ENCODE measurements at places on chromosomes 3 and 15. TPM values are rescaled to one million over a fixed set of nuclear protein-coding genes. Genes with fewer than 3 reads are reported as not detected.

- DNase-seq = no peak
These were observed 41.1 kb upstream of the SEC61A1 start for GRCh38 chr3:128011140-128011539.

DNA sequence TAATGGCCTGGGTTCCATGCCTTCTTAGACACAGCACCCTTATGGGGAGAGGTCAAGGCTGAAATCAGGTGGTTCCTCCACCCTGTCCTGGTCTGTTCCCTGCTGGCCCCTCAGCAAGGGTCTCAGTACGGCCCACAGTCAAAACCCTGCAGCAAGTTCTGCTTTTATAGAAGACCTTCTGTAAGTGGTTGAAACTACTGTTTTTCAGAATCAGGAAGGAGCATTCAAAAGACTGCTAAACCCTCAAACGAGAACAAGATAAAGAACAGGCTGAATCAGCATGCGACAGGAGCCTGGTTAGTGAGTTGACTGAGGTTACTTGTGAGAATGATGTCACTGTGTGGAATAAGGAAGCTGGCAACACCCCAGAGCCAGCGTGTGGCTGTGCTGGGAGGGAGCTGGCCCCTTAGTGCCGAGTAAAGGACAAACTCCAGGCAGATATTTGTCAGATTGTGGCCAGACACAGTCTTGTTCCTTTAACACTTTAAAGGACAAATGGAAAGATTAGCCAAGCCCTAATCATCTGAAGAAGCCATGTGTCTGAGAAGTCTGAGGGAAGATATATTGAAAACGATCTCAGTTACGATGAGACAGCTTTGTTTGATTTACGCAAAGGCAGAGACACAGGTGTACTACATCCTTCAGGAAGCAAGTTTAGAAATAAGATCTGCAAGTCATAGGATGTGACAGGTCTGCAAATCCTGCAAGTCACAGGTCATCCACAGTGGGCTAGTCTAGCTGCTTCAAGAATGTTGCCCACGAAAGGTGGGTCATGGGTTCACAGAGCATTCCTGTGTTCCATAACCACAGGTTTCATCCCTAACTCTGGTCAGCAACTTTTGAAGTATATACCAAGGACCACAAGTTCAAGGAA lies 54.0 kb downstream of the B3GNT5 start:
- peak; percentile 79 for DNase-seq

DNA sequence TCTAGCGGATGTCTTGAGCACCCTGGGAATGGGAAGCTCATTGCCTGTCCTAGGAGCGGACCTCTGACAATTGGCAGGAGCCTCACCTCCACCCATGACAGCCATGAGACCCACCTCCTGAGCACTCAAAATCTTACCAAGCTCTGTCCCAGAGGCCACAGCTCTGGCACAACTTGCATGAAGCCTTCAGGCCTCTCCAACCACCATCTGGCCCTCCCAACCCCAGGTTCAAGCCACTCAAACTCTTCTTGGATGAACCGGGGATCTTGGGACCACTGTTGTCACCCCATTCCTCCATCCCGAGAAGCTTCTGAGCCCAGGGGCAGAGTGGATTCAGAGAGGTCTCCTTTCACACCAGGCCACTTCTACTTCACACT lies 1.5 kb downstream of the VIPR1 start:
- DNase-seq = peak; percentile 34

GRCh38 chr3:126872701-126873342 lies 110.1 kb upstream of the PLXNA1 start:
- no peak for DNase-seq

DNA sequence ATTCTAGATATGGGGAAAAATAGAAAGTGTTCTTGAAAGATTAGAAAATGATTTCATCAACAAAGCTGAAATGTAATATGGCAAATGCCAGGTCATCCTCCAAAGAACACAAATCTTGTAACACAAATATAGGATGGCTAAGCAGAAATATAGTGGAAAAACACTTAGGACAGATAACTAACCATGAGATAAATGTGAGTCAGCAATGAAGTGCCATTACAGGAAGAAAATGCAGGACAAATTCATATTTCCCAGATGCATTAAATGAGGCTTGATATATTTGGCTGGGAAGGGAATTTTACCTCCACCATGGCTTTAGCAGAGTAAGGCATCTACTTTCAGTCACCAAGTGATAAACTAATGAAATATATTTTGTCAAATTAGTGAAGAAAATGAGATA lies 92.8 kb upstream of the SEMA6D start:
- DNase-seq = no peak

DNA sequence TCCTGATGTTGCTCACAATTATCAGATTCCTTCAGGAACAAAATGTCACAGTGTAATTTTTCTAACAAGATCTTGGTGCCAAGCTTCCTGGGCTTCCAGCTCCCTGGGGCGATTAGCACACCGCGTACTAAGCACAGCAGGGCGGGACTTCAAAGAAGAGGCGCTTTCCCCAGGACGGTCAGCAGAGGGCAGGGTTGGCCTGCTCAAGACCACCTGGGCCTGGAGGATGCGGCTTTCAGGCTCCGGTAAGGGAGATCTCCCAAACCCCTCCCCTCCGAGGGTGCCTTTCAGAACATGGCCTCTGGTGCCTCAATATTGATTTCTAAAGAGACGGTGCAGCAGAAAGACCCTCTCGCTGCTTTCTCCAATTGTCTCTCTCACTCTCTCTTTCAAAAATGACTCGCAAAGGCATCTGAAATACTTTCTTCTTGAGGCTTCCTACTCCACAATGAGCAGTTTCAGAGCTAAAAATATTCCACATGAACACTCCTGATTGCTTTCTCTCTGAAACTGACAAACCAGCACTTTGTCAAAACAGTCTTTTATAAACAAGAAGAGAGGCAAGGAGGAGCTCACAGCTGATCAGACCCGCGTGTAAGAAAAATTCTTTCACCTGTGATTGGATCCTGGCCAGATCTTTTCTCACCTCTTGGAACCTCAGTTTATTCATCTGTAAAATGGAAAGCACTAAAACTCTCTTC lies 154.0 kb downstream of the ADAMTS9 start:
- DNase-seq = peak; percentile 89

DNA sequence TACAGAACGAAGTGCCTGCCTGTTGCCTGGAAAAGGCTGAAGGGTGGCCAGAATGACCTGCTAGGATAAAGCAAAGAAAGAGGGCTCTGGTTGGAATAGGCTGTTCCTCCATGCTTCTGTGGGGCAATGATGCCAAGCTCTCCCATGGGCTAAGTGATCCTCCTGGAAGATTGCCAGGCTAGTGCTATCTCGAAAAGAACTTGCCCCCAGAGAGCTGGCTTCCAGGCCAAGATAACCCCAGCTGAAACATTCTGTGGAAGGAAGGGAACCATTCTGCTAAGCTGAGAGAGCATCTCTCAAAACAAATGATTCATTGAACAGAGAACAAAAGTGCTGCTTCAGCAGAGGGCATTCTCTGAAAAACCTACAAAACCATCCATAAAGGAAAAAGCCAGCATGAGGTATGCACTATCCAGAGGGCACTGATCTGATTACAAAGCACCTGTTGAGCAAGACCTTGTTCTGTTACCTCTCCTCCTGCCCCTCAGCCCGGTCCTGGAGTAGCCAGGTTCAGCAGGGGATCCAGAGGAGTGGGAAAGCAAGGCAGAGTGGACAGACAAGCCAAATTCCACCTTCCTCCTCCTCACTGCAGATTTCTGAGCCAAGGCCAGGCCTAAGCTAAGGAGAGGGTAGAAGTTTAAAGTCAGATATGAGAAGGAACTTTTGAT lies 31.9 kb upstream of the SPRED1 start:
- no peak for DNase-seq

GRCh38 chr3:197165890-197166289 lies 132.5 kb downstream of the DLG1 start:
- no peak for DNase-seq

DNA sequence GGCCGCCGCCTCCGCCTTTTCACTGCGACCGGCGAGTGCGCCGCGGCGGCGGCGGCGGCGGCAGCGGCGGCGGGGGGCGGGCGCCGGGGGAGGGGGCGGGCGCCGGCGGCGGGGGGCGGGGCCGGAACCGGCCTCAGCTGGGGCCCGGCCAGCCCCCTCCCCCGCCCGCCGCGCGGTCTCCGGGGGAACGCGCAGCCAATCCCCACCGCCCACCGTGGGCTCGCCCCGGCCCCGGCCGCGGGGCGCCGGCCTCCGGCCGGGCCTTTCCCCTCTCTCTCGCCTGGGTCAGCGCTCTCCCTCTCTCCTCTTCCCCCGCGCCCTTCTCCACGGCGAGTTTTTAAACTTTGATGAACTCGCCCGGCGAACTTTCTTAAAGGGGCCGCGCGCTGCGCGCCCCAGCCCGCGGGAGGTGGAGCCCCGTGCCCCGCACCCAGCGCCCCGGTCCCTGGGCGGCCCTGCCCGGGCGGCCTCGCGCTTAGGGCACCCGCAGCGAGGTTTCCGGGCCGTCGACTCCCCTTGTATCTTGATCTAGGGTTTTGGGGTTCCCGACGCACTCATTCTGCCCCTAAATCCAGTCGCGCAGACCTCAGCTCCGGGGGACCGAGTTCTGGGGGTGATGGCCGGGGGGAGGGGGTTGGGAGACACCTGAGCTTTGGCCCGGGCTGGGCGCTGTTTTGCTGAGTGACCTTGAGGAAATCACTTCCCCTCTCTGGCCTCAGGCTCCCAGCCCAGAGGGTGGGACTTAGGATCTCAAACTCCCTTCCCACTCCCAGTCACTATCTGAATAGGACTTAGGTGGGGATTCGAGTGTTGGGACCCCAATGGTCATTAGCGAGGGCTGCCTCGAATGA lies at the start of gene RBPMS2:
RBPMS2 (minus strand) TSS at position 39 of the 851 bp plus-strand sequence. CDS start 270 bp downstream, outside the sequence.
- no peak for DNase-seq

- DNase-seq = no peak
These were observed 988.7 kb downstream of the NTRK3 start for GRCh38 chr15:87267798-87268197.

GRCh38 chr15:55496716-55497115 lies 11.3 kb downstream of the DNAAF4 start:
- DNase-seq = no peak

DNA sequence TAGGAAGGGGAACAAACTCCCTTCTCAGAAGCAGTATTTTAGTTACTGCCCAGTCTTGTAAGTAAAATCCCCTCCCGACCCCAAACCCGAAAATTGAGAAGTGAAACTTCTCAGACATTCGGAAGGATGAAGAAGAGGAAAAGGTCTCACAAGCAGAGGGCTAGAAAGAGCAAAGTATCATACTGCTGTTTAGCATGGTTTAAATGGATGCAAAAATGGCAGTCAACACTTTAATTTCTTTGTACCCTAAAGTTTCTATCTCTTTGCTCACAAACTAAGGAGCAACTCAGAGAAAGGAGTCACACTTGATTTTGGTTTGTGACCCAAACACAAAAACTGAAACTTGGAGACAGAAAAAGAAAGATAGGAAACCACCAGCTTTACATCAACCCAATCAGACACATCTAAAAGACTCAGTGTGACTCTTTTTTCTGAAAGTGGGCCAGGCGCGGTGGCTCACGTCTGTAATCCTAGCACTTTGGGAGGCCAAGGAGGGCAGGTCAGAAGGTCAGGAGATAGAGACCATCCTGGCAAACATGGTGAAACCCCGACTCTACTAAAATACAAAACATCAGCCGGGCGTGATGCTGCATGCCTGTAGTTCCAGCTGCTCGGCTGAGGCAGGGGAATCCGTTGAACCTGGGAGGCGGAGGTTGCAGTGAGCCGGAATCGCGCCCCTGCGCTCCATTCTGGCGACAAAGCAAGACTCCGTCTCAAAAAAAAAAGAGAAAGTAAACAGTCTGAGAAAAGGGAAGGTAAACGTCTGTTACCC lies 63.2 kb upstream of the ATP11B start:
- no peak for DNase-seq

DNA sequence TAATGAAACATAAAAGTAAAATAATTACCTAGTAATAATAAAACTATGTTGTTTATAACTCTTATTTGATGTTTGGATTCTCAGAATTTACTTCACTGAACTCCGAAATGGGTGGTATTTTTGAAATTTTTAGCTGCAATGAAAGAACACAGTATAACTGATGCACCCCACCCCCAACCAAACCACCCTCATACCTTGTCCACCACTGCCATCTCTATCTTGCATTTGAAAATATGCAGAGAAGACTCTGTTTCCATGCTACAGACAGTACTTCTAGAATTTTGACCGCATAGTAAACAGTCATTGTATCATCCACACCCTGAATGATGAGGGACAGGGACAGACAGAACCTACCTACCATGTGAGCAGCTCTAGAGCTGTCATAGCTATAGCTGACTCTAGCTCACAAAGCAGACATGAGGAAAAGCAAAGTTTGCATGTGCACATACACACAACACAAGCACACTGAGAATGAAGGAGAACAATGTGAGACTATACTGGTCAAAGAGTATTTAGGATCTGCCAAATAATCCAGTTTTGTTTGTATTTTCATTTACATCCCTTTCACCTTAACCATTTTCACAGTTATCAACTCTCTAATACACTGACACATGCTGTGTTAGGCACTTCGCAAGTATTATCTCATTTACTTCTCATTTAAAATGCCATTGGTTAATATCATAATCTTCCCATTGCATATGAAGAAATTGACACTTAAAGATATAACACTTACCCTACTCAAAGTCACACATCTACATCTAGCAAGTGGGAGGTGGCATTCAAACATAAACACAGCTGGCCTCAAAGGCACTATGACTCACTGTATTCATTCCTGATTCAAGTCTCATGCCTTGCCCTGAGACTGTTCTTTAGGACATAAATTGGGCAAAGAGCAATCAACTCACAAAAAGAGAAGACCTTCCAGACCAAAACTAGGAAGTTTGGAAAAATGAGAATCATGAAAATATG lies 1014.7 kb upstream of the CFAP20DC start:
- DNase-seq = no peak

DNA sequence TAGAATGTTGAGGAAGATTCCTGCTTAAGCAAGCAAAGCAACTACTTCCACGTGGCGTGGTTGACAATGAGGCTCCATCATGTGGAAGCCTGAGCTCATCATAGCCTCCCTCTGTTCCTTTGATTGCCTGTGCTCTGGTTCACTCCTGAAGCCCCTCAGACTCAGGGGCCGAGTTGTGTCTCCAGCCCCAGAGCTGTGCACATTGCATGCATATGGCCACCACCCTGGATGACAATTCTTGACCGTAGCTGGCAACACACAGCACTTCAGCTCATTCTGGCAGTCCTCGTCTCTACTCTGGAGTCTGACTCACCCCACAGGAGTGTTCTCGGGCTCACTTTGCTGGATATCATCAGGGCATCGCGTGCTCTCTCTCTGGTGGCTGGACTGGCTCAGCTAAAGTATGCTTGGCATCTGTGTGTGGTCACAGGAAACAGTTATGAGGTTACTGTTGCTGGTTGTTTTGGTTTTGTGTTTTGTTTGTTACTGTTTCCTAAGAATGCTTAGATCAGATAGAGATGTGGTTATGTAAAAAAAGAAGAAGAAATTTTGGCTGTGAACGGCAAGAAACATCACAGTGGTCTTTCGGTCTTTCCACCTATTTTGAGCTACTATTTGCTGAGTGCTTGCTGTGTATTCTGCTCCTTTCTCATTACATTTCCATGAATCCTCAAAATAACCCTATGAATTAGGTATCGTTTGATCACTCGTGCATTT lies 41.6 kb upstream of the MRPS22 start:
- peak; percentile 61 for DNase-seq

TTC21A gene
- total RNA-seq = 0.85 TPM

RHOV gene
- total RNA-seq = not detected

BNC1 gene
- 15.6 TPM for total RNA-seq

DAZL gene
- total RNA-seq = not detected

CSTA gene
- 2.6 TPM for total RNA-seq

GUCA1C gene
- not detected for total RNA-seq

GCSAM gene
- 0.12 TPM for total RNA-seq

CSPG5 gene
- total RNA-seq = 2.6 TPM

SERP1 gene
- total RNA-seq = 96.8 TPM

Measured in right atrium auricular region (tissue), 2 donors.